ENCODE measurements at places on chromosomes 7 and 10.

- no peak for DNase-seq
Measured at GRCh38 chr7:13702251-13702650, 287.2 kb downstream of the ETV1 start.

DNA sequence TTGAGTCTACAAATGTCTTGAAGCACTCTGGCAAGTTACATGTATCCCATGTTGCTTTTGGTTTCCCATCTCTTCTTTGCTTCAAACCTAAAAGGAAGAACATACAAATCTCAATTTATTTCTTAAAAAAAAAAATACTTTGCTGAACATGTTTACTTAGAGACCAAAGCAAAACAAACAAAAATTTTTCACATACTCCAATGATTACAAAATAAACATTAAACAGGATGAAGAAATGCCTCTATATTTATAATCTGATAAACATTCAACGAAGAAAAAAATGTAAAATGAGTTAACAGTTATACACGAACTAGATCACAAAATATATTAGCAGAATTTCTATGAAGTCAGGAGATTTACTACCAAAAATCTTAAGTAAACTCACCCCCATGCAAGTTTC is 31.3 kb downstream of the FAM204A start:
- no peak for DNase-seq

DNA sequence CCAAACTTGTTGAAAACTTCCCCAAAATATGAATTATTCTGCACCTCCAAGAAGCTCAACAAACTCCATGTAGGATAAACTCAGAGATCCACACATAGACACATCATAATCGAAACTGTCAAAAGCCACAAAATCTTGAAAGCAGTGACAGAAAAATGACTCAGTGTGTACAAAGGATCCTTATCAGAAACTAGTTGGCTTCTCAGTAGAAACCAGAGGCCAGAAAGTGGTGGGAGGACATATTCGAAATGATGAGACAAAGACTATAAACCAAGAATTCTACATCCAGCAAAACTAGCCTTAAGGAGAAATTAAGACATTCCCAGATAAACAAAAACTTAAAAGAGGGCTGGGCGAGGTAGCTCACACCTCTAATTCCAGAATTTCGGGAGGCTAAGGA is 38.5 kb downstream of the MCMBP start:
- DNase-seq, result no peak

GRCh38 chr10:17781856-17782255 is 27.3 kb upstream of the MRC1 start:
- DNase-seq, result no peak

DNA sequence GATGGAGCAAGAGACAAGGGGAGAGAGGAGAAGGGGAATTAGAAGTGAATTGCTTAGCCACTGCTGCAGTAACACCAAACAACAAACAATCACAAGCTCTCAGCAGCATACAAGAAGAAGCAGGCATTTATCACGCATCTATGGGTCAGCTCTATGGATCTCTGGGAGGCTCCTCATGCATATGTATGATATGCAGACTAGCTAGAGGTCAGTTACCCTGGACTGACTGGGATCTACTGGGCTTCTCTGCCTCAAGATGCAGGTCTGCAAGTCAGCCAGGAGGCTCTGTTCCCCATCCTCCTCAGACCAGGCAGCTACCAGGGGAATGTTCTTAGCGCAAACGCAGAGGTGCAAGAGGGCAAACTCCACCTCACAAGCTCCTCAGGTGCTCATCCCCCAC is 64.7 kb upstream of the SEM1 start:
- DNase-seq, result no peak

- DNase-seq, result no peak
Measured at GRCh38 chr7:3439333-3440030, 138.4 kb downstream of the SDK1 start.

DNA sequence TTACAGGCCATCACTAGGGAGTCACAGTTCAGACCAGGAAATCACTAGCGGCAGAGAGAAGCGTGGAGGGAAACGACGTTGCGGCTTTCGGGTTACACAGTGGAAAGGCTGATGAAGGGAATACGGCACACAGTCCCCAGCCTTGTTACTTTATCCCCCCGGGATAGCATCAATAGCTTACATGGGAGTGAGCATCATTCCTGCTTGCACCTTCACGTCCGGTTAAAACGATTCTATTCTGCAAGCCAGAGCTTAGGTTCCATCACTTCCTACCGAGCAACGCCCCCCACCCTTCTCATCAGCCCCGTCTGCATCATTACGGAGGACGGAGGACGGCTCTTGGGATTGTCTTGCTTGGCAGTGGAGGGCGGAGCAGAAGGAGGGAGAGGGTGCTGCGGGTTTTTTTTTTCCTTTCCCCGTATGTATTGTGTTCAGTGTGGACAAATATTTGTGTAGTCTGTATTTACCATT is 124.9 kb downstream of the CLEC2L start:
- no peak for DNase-seq

- DNase-seq, result no peak
Measured at GRCh38 chr7:87231711-87232110, 12.2 kb upstream of the TMEM243 start.

- DNase-seq, result no peak
Measured at GRCh38 chr7:137942484-137943115, 59.3 kb downstream of the CREB3L2 start.

- no peak for DNase-seq
Measured at GRCh38 chr7:124020060-124020459, 12.8 kb downstream of the TMEM229A start.

- DNase-seq, result no peak
Measured at GRCh38 chr7:20742913-20743312, 43.8 kb downstream of the SP8 start.

- DNase-seq, result peak; percentile 79
Measured at GRCh38 chr10:86971232-86971991, 3.1 kb downstream of the ADIRF start.

- no peak for DNase-seq
Measured at GRCh38 chr10:132704008-132704814, 81.7 kb downstream of the NKX6-2 start.

GRCh38 chr7:21996641-21997040 is 50.9 kb upstream of the CDCA7L start:
- no peak for DNase-seq

- no peak for DNase-seq
Measured at GRCh38 chr7:80105701-80106408, 28.8 kb upstream of the GNAI1 start.

GRCh38 chr10:102324061-102324460 is 71.4 kb upstream of the NFKB2 start:
- no peak for DNase-seq

GRCh38 chr10:79018521-79019011 is 50.2 kb upstream of the ZMIZ1 start:
- DNase-seq, result no peak

GRCh38 chr10:23439452-23439960 is 631 bp downstream of the OTUD1 start:
- DNase-seq, result no peak

GRCh38 chr10:34985823-34986222 is 104.3 kb downstream of the CUL2 start:
- no peak for DNase-seq

DNA sequence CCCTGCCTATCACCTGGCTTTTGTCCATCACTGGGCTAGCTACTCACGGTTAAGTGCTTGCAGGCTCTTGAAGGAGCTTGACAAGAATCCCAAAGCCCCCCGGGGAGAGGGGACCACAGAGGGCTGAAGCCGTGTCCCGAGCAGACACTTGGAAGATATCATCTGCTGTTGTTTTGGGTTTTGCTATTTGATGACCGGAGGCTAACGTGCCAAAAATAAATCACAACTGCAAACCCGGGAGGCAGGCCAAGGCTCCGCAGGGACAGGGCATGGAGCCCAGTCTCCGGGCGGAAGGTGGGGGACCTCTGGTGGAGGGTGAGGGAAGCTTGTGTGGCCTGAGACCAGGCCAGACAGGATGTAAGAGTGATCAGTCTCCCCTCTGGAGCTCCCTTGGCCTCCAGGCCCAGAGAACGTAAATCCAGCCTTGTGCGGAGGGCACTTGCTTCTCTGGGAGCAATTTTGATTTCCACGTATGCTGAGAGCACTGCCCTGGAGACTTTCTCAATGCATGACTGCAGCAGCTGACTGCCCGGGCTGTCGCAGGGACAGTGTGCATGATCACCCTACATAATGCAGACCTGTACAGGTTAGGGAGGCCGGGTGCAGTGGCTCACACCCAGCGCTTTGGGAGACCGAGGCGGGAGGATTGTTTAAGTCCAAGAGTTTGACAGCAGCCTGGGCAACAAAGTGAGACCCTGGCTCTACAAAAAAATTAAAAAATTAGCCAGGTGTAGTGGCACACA is at the start of gene PHKG1:
PHKG1 (minus strand) TSS at position 164 of the 743 bp plus-strand sequence. CDS start 4,011 bp downstream, outside the sequence.
- DNase-seq, result no peak

DNA sequence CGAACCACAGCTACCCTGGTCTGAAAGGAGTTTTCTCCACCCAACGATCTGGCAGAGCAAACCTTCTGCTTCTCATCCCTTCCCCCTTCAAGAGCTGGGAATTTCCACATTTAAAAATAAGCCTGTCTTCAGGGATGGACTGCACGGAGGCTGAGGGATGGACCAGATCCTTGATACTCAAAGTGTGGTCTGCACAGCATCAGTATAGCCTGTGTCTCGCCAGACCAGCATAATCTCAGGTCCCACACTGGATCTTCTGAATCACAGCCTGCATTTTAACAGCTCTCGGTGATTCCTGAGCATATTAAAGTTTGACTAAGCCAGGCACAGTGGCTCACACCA is 7.1 kb downstream of the KCNMA1 start:
- no peak for DNase-seq

- no peak for DNase-seq
Measured at GRCh38 chr7:101754424-101755159, 62.8 kb upstream of the CUX1 start.

- no peak for DNase-seq
Measured at GRCh38 chr10:78570633-78571235, 498.0 kb upstream of the ZMIZ1 start.

- no peak for DNase-seq
Measured at GRCh38 chr10:23994459-23995046, 214.4 kb upstream of the KIAA1217 start.

- no peak for DNase-seq
Measured at GRCh38 chr10:36577126-36577525, 548.3 kb upstream of the ANKRD30A start.

DNA sequence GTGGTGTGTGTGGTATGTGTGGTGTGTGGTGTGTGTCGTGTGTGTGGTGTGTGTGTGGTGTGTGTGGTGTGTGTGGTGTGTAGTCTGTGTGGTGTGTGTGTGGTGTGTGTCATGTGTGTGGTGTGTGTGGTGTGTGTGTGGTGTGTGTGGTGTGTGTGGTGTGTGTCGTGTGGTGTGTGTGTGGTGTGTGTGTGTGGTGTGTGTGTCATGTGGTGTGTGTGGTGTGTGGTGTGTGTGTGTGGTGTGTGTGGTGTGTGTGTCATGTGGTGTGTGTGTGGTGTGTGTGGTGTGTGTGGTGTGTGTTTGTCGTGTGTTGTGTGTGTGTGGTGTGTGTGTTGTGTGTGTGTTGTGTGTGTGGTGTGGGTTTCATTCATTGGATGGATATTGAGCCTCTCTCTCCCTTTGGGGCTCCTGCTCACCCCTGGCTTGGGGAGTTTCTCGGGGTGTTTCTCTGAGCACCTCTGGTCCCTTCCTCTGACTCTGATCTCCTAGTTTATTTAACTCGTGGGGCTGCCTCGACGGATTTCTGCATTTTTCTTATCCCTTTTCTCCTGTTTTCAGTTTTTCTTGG is 145.8 kb downstream of the DNAJB6 start:
- no peak for DNase-seq

DNA sequence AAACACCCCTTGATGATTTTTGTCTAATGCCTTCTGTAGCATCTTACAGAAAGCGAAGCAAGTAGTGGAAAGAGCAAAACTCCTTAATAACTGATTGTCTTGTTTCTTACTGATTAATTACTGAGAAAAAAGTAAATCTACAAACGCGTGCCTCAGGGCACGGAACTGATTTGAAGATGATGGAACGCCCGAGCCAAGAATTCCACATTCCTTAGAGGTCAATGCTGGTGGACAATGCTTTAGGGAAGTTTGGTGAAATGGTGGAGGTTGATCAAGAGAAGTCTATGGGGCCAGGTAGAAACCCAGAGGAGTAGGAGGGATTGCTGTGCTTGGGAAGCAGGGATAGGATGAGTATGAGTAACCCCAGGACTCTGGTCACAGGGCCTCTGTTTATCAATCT is 5.0 kb upstream of the SORBS1 start:
- DNase-seq, result no peak

- no peak for DNase-seq
Measured at GRCh38 chr10:26112532-26112931, 104.0 kb upstream of the GAD2 start.

DNA sequence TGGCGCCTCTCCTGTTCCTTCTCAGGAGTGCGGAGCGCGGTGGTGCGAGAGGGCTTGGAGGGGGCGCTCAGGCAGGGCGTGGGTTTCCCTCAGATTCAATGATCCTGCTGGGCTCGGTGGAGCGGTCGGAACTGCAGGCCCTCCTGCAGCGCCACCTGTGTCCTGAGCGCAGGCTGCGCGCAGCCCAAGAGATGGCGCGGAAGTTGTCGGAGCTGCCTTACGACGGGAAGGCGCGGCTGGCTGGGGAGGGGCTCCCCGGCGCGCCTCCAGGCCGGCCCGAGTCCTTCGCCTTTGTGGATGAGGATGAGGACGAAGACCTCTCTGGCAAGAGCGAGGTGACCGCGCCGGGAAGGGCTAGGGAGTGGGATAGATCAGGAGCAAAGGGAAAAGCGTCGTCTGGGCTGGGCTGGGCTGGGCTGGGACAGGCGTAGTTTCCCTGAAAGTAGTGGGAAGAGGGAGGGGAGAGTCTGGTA is 17.0 kb downstream of the FAM131B start:
- peak; percentile 44 for DNase-seq

DNA sequence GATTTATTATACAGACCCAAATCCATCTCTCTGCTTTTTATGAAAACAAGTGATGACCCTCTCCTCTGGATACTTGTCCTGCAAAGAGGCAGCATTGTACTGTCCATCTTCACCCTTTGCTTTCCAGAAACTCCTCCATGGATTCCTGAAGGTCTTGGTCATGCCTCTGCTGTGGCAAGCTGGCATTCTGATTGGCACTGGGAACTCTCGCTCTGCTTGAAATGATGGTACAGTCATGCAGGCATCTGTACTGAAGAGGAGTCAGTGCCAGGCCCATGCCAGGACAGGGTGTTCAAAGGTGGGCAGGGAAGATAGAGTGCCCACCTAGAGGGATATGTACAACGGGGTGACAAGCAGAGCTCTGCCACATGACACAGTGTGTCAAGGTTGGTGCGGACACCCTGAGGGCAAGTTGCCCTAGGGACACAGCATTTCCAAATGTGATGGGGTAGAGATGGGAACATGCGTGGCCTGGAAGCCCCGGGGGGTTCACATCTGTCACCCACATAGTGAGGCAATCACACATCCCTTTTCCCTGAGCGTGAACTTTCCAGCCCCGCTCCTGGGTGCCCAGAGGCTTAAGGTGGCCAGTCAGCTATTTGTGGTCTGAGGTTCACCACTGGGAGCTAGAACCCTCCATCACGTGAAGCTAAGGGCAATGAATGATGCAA is 235.7 kb upstream of the TCERG1L start:
- no peak for DNase-seq

All from stimulated activated CD4-positive, alpha-beta T cell treated with anti-CD3 and anti-CD28 coated beads, Interleukin-1b, Interleukin-23, amount 100 ng/mL, for 24 hours (primary cell).